Fibroblast of skin of back (primary cell): ENCODE measurements at places on chromosomes 2 and 18.

- peak; percentile 59 for DNase-seq
These were observed 448.3 kb upstream of the SLC14A2 start for GRCh38 chr18:45166836-45167551.

DNA sequence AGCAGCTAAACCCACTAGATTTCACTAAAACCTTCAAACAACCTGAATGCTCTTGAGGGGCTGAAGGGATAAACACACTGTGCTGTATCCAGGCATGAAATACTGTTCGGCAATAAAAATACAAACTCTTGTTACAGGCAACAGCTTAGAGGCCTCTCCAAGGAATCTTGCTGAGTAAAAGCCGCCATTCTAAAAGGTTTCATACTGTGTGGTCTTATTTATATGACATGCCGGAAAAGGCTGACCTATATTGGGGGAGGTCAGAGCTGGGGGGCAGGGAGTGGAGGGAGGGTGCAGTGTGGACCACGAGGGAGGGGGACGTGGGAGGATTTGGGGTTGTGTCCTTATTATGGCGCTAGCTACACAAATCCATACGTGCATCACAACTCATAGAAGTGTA lies 136.2 kb downstream of the MBP start:
- no peak for DNase-seq

DNA sequence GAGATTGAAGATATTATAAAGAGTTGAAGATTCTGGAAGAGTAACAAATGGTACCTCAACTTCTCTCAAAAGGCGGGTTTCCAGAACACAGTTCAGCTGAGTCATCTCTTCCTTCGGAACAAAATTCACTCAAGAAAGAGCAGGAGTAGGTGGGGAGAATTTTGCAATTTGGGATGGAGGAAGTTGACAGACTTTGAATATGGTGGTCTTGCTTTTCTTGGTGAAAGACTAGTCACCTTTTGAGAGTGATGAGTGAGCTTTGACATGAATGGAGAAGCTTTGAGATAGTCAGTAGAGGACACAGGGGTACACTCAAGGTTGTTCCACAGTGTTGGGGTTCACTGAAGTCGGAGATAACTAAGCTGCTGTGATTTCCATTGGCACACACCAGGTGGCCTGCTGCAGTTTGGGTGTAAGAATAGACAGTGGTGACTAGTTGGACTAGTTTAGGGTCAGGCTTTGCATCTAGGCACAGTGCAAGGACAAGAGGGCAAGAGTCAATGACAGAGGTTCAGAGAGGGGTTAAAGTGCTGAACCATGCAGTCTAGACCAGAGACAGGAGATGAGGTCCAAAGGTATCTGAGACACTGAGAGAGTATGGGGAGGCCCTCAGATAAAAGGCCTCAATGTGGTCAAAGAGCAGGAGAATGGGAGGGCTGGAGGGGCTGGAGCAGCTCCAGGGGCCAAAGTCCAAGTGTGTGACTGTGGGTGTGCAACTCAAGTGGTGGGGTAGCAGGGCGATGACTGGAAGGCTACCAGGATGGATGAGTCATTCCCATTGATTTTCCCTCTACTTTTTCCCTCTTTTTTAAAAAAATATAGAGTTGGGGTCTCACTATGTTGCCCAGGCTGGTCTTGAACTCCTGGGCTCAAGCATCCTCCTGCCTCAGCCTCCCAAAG lies 7.7 kb downstream of the CCL20 start:
- no peak for DNase-seq

- DNase-seq = peak; percentile 56
These were observed 54.4 kb downstream of the VAPA start for GRCh38 chr18:9968081-9968848.

DNA sequence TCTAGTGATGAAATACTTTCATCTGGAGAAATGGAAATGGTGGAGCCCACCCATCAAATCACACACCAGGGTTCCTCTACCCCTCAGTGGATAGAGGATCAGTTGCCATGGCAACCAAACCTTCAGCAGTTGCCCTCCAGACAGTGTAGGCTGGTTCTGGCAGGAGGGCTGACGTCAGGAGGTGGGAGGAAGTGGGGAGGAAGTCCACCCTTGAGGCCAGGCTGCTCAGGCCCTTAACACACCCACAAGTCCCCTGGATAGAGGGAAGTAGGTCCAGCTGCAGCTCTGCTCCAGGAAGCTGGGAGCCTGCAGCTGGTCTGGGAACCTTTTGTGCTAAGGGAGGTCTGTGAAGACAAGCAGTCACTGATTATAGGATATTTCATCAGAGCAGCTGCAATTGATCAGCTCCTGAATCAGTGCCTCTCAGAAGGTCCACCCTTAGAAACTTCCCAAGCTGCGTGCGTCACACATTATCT lies 186.6 kb downstream of the MTX2 start:
- peak; percentile 46 for DNase-seq

DNA sequence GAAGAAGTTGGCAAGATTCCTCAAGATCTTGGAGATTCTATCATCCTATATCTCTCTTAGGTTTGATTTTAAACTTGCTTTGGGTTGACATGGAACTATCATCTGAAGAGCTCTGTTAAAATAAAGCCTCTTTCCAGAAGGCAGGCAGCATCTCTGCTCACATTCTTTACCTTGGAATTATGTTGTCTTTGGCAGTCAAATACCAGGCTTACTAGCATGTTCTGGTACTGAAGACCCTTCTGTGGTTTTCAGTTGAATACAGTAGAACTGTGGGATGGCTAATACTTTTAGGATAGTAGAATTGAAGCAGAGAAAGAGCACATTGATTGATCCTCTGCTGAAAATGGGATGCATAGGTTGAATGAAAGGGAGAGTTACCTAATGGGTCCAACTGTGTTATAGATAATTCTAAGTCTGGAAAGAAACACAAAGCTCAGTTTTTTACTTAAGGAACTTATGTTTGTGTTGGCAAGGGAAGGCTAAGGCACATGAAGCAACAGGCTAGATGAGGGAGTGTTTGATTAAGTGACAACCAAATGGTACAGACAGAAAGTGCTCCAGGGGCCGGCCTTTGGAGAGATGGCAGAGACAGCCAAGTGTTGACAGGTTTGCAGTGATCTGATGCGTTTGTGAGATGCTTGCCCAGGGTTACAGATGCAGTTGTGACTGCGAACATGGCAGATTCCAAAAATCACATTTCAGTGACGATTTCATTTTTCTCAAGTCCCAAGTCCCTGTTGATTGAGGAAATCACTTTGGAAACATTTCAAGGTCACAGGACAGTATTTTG lies 397.9 kb downstream of the MEIS1 start:
- peak; percentile 44 for DNase-seq
